ENCODE measurements at places on chromosomes 16 and 17. TPM values are rescaled to one million over a fixed set of nuclear protein-coding genes. Genes with fewer than 3 reads are reported as not detected.

The KLHL10 gene
- total RNA-seq: 2.3 TPM

The RGS11 gene
- total RNA-seq: 7.0 TPM

The KRT25 gene
- not detected for total RNA-seq

The SLC16A6 gene
- 0.32 TPM for total RNA-seq

The MTHFSD gene
- total RNA-seq: 12.9 TPM
